ENCODE measurements at places on chromosomes 3 and 15.

DNA sequence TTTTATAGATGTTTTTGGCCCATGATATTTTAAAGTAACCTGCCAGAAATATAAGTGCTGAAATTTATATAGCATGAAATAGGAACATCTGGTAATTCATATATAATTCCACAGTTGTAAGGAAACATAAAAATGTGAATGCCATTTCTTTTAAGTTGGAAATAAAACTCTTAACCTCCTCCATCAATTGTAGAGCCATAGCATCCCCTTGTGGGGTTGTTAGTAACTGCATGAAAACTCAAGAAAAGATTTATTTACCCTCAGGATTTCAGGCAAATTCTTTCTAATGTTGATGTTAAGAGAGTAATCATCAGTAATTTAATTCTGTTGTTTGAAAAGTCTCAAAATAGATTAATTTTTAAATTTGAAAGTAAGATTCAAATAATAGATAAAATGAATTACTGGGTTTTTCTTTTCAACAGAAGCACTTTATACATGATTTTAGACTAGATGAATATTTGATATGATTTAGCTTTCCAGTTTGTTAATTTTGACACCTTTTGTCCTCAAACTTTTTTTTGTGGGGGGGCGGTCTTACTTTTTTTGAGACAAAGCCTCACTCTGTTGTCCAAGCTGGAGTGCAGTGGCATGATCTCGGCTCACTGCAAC is 74.7 kb downstream of the RASA2 start:
- DNase-seq = peak; percentile 46

- no peak for DNase-seq
These were observed 51.9 kb downstream of the TBL1XR1 start for GRCh38 chr3:177145381-177145780.

DNA sequence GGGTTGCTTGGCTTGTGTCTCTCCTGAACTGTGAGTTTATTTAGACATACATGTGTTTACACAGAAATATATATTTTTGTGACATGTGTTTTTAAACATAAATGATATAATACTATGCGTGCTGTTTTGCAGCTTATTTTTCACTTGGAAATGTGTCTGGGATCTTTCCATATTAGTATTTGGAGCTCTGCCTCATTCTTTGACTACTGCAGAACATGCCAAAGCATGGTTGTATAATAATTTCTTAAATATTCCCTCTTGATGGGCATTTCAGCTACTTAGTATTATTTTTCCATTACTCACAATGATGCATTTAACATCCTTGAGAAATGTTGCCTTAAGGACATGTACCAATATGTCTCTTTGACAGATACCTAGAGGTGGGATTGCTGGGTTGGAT is 19.5 kb downstream of the ANAPC13 start:
- DNase-seq = no peak

GRCh38 chr15:84883466-84883865 is 996 bp upstream of the SLC28A1 start:
- no peak for DNase-seq

GRCh38 chr3:193599393-193599792 is 6.4 kb downstream of the OPA1 start:
- no peak for DNase-seq

- no peak for DNase-seq
These were observed 123.9 kb downstream of the ANO10 start for GRCh38 chr3:43497905-43498365.

DNA sequence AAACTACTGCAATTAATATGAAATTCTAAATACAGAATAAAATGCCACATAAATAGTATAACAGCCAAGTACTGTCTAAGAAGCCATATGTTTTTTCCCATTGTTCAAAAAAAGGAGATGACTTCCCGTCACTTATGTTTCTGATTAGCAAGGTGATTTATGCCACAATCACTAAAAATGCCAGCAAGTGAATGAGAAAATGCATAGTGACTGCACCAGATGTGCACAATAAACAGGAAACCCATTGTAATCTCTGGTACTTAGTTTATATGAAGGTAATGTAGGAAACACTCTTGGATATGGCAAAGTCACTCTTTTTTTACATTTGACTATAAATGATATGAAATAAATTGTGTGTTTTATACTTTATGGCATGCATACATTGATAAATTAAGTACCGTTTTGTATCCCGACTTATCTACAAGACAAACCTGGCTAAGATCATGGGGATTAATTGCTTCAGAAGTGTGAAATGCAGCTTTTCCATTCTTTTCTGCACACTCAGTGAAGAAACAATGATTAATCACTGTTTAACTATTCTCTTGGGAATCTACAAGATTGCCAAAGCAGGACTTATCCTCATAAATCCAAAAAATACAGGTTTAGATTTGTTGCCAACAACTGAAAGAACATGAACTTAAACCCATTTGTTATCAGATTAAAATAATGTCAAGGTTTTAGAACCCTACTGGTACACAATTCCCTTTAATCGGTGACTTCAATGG is 164.5 kb downstream of the TBC1D5 start:
- DNase-seq = no peak

DNA sequence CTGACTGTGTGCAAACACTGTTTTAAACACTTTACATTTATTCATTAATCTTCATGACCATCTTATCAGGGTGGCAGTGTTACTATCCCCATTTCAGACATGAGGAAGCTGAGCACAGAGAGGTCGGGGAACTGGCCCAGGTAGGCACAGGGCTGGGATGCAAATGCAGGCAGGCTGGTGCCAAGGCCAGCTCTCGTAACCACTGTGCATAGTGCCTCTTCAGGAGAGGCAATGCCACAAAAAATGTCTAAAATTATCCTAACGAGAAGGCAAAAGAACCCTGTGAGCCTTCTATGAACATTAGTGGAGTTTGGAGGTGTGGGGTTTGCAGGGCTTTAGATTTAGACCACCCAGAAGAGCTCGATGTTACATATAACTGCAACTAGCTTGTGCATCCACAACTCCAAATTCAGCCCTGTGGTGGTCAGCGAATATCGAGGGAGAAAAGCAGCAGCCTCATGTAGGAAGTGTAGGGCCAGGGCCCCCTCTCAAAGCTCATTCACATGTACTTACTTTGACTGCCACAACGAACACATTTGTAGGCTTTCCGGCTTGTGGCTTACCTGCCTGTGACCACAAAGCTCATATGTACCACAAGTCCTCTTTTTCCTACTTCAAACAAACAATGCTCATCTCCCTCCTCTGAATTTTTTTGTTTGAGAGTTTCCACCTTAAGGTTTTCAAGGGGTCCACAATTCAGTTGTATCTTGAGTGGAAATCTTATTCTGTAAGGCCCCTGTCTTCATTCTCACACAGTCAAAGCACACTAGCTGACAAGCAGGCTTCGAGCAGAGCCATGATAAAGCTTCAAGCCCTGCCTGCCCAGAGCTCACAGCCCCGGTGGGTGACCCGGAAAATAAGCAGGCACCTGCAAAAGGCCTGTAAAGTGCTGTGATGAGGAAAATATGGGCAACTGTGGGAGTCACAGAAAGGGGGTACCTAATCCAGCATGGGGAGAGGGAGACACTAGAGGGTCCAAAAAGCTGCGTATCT is 722.9 kb upstream of the CFAP20DC start:
- peak; percentile 14 for DNase-seq

DNA sequence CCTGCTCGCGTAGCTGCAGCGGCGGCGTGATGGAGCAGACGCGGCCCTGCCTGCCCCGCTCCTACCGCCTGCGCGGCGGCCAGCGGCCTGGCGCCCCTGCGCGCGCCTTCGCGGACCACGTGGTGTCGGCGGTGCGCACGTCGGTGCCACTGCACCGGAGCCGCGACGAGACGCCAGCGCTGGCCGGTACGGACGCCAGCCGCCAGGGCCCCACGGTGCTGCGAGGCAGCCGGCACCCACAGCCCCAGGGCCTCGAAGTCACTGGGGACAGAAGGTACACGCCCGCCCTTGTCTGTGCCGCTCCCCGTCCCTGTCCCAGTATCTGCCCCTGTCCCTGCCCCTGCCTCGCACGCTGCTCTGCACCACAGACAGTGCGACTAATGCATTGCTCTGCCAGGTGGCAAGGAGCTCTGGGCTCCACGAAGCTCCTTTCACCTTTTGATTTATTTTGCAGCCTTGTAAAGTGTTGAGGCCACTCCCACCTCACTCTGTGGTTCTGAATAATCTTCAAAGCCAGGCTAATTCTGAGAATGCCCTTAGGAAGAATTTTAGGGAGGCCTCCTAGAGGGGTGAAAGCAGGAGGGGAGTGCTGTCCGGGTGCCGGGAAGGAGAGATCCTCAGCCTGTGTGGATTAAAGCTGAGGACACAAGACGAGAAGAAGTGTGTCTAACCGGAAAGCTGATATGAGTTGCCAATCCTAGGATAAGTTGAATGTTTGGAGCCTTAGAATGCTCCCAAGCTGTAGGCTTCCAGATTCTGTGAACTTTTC is 100.0 kb downstream of the THSD4 start:
- no peak for DNase-seq

DNA sequence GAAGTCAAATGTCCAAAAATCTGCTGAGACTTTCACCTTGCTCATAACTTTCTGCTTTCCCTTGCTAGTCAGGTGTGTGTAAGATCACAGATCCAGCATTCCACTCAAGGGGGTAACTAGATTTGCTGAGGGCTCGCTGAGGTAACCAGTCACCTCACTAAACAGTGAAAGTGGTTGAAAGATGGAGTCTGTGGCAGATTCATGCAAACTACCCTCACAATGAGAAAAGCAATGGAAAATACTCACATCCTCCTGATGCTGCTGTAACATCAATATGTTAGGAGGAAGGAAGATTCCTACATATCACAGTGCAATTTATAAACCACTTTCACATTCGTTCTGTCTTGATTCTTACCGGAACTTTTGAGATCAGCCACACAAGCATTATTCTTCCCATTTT is 174.3 kb upstream of the BCL6 start:
- DNase-seq = no peak

DNA sequence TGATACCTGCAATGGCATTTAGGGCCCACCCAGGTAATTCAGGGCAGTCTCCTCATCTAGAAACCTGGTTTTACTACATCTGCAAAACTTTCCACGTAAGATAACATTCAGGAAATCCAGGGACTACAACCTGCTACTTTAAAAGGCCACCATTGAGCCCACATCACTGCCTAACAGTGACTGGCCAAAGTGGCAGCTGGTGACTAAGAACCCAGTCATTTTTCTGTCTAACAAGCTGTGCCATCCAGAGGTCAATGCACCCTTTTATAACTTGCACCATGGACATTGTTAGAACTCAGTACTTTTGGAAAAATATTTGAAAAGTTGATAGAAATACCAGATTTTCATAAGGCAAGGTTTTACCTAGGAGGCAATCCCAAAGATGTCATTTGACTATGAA is 492.4 kb downstream of the OTOL1 start:
- no peak for DNase-seq

DNA sequence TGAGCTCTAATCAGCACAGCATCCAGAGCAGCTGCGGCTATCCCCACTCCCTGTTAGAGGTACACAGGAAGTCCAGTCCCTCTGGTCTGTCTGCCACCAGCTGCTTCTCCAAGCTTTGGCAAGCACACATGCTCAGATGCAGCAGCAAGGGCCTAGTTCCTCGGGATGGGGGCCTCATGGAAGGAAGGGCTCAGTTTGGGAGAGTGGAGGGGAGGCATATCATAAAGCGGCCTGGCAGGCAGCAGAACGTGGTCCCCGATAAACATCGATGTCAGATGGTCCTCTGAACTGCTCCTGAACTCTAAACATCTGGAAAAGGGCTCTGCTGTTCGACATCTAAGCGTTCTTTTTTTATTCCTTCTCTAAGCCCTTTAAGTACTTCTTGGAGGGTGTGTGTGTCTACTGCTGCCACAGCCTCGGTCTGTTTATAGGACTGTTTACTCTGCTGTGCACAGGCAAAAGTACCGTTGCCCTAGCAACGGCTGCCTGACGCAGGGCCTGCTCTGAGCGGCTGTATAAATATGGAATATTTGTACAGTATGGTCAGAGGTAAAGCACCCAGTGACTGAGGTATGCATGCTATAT is 74.6 kb downstream of the PRICKLE2 start:
- DNase-seq = no peak

- no peak for DNase-seq
These were observed 44.5 kb downstream of the LRCH3 start for GRCh38 chr3:197835509-197835908.

- no peak for DNase-seq
These were observed 25.9 kb upstream of the BBX start for GRCh38 chr3:107496855-107497254.

GRCh38 chr3:26350853-26351252 is 271.7 kb upstream of the LRRC3B start:
- DNase-seq = no peak

DNA sequence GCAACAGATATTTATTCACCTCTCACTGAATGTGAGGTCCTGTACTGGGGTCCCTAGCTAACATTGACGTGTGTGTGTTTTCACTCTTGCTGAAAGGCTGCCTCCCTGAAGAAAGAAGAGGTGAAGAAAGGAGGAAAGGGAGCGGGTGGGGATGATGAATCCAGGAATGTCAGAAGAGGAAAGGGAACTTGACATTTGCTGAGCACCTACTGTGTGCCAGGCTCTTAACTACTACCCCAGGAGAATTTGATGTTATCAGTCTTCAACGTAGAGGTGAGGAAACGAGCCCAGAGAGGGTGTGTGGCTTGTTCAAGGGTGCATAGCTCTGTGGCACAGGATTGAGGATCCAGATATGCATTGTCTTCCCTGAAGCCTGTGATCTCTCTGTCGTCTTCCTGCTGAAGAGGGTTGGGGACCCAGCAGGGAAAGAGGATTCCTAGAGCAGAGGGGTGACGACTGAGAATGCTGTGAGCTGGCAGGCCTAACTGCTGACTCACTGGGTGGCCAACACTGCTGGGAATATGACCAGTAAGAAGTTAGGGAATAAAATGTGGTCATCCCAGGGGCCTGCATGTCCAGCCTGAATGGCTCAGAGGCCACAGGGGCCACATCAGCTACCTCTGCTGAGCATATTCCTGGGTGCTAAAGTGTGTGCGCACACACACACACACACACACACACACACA is 6.6 kb upstream of the ATP2B2 start:
- no peak for DNase-seq

DNA sequence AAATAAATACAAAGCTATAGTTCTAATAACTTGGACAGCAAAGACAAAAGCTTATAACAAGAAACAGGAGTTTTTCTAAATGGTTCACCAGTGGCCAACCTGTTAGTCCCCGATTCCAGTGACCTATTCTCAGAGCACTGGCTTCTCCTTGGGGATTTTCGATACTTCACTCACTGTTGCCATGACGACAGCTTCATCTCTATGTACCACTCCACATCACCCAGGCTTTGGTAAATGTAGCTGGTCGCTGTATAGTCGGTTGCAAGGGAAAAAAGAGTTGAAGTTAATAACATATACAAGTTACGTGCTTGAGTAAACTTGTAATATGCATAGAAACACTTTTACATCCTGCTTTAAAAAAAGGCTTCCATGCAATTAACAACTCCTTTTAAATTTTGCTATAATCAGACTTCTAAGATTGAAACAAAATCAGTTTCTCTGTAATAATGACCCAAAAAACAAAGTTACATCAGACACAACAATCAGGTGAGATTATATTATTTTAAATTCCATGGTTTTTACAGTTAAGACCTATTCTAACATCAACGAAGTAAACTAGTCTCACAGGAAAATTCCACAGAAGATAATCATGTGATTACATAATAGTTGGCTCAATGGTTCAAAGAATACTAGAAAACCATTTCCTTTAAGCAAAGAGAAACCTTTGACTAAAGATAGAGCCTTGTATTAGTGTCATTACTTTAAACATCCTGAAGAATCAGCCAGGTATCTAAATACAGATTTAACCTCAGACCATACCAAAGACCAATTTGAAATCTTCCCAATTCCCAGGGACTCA is 2.9 kb downstream of the CCNL1 start:
- no peak for DNase-seq
